SHP77 treated with DMSO at 0.1 percent for 48 hours (cell line): ENCODE measurements at places on chromosomes 7 and 10.

DNA sequence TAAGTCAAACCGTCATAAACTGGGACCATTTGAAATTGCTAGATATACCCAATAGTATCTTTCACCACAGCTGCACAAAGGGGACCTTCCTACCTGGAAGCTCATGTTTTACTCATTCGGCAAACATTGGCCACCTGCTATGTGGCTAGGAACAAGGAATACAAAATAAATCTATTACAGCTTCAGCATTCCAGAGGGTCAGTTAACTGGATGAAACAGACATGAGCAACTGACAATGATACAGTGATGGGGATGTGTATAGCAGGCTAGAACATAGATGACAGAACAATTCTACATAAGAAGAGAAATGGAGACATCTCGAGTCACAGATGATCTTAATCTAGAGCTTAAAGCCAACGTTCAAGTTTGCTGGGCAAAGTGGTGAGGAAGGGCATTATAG, 3.1 kb upstream of the SMURF1 start:
- no peak for DNase-seq

DNA sequence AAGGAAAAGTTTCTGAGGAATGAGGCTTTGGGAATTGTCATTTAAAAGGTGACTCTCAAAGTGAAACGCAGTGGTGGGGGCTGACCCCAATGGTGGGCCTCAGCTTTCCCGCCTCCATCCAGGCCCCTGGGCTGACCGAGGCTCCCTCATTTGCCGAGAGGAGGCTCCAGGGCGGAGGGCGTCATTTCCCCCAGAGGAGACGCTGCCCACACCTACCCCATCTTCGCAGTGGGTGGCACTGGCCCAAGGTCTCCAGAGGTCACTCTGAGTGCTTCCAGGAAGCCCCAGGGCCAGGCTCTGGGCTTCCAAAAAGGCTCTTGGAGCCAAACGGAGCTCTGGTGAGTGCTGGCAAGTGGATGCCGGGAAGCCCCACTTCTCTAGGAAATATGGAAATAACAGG, 38.0 kb downstream of the TCERG1L start:
- DNase-seq: no peak

DNA sequence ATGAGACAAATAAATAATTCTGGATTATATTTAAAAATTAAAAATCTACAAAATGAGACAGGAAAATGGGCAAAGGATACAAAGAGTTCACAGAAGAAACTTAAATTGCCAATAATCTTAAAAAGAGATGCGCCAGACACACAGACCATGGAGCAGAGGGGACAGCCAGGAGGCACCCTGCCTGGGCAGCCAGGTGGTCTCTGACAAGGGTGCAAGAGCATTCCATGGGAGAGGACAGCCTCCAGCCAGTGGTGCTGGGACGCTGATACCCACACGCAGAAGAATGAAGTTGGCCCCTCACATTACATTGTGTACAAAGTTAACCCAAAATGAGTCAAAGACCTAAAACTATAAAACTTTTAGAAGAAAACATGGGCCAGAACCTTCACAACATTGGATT, 106.3 kb downstream of the NKX6-2 start:
- DNase-seq: no peak

DNA sequence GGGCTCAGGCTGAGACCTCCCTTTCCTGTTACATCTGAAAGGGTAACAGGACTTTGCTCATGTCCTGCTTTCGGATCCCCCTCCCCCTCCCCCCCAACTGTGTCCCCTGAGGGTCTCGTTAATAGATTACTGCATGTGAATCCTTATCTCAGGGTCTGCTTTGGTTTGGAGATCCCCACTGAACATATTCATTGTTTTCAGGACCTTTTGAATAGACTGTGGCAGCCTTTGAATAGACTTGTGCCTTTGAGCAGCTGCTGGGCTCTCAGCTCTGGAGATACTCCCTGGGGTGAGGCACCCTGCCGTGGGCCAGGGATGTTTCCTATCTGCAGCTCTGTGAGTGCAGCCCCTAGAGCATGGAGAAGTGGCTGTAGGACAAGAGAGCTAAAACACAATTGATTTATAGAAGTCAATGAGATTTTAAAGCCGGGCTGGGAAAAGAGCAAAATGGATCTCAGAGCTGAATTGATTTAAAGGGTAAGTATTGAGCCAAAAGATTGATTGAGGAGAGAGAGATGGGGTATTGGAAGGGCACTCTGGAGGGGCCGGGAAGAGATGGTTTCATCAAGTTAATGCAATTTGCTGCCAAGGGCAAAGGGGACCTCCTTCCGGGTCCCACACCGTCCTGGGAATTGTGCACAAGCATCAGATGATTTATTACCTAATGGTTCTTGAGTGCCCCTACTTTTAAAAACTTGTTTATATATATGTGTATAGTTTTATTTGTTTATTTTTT, 9.9 kb downstream of the ARHGAP22 start:
- DNase-seq: no peak

DNA sequence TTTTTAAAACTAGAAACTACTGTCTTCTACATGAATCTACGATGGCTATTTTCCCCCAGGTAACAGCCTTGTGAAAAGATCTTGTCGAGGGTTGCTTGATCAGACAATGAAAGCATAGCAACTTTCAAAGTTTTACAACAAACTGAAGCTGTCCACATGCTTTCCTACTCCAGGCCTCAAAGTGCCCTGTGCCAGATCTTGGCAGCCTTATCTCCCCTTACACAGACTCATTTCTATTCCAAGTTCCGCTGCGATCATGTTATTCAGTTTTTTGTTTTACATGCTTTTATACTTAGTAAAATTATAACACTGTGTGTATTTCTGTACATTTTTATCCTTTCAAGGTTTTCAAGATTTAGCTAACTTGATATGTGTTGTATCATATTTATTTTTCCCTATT, 661.7 kb upstream of the SORCS1 start:
- DNase-seq: no peak

GRCh38 chr10:63240807-63241206, 107.7 kb downstream of the NRBF2 start:
- no peak for DNase-seq

DNA sequence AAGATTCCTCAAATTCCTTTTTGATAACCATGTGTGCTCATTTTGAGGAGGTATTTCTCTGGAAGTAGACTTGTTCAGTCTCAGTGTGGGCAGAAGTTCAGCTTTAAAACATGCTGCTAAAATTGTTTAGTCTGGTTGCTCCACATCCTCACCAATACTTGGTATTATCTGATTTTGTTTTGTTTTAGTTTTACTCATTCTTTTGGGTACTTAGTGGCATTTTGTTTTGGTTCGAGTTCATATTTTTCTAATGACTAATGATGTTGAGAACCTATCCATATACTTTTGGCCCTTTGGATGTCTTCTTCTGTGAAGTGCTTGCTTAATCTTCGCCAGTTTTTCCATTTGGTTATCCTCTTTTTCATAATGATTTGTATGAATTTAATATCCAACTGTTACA, 694.2 kb upstream of the FZD8 start:
- DNase-seq: no peak

- DNase-seq: no peak
These were observed 63.7 kb upstream of the AOAH start for GRCh38 chr7:36787933-36788378.

DNA sequence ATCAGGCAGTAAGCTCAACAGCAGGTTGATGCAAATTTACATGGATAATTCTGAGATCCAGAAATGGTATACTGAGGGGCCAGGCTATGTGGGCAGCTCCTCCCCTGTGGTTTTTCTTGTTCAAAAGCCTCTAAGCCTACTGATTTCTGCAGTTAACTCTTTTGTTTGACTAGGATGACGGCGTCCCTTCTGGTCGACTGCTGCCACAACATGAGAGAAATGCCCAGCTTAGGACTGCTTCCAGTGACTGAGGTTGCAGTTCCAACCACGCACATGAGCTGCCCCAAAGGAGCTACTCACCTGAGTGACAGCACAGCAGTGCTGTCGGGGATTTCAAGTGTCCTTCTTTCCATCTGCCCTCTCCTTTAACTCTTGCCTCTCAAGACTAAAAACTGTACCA, 973.0 kb upstream of the GHITM start:
- no peak for DNase-seq

GRCh38 chr7:94089806-94090205, 85.7 kb upstream of the BET1 start:
- DNase-seq: no peak

DNA sequence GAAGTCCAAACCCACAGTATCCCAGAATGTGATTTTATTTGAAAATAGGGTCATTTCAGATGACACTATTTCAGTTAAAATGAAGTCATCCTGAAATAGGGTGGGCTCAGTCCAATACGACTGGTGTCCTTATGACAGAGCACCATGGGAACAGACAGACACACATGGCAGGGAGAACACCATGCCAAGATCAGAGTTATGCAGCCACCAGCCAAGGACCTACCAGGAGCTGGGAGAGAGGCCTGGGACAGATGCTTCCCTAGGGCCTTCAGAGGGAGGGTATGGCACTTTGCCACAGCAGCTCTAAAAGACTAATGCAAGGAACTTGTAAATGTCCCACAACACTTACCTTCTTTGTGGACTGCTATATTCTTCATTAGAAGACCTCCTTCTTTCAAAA, 226.5 kb downstream of the NEBL start:
- no peak for DNase-seq

- DNase-seq: no peak
These were observed 69.1 kb downstream of the DIP2C start for GRCh38 chr10:620417-620816.

- DNase-seq: no peak
These were observed 69.8 kb downstream of the SRI start for GRCh38 chr7:88150033-88150432.

GRCh38 chr7:21281193-21281592, 146.7 kb upstream of the SP4 start:
- no peak for DNase-seq

DNA sequence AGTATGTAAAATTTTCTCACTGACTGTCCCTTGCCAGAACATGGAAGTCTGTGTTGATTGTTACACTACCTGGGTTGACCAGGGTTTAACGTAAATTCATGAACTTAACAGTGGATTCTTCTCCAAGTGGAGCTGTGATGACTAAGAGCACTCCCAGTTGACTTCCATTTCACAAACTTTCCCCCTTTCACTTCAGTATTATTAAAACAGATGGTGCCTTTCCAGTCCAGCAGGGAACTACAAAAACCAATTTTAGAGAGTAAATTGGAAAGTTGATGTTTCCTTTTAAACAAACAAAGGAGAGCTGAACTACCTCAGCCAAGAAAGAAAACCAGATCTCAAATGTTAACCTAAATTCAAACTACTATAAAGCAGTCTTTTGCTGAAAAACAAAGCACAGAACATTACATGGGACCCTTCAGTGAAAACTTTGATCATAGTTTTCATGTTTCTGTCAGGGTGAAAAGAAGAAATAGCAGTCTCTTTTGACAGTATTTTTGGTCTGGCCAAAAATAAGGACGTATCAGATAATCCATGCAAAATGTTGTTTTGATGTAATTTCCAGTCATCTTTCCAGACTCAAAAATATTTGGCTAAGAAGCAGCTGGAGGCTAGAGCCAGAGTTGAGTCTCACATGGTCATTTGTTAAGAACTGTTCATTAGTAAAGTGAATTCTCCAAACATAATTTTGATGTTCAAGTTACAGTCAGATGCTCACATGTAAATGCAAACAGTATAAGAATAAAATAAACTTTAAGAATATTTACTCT, 479.9 kb upstream of the AKR1E2 start:
- DNase-seq: no peak

- no peak for DNase-seq
These were observed 12.2 kb upstream of the RADIL start for GRCh38 chr7:4895766-4896165.

- DNase-seq: no peak
These were observed 275.1 kb downstream of the CELF2 start for GRCh38 chr10:11292576-11293302.

GRCh38 chr10:7766241-7766640, 21.6 kb downstream of the KIN start:
- no peak for DNase-seq

GRCh38 chr10:19628767-19629560, 187.3 kb upstream of the PLXDC2 start:
- DNase-seq: no peak

GRCh38 chr7:105748701-105749100, 127.7 kb downstream of the ATXN7L1 start:
- no peak for DNase-seq

- no peak for DNase-seq
These were observed 215.6 kb upstream of the SHH start for GRCh38 chr7:156027821-156028220.

- DNase-seq: peak; percentile 33
These were observed 43.0 kb upstream of the RPA3 start for GRCh38 chr7:7761340-7761973.

DNA sequence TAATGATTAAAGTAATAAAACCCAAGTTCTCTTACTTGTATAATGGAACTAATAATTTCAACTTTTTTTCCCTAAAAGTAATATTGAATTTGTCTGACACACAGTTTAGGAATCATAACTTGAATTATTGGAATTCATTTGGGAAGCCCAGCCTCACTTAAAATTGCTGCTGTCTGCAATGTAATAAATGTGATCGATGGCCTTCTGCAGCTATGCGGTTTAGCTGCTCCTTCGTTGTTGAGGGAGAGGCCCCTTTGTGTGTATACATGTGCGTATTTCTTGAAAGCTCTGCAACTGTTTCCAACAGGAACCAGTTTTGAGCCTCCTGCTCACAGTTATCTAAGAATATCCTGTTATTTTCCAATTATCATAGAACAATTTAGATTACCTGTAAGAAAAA, 152.5 kb downstream of the AKR1D1 start:
- DNase-seq: no peak

DNA sequence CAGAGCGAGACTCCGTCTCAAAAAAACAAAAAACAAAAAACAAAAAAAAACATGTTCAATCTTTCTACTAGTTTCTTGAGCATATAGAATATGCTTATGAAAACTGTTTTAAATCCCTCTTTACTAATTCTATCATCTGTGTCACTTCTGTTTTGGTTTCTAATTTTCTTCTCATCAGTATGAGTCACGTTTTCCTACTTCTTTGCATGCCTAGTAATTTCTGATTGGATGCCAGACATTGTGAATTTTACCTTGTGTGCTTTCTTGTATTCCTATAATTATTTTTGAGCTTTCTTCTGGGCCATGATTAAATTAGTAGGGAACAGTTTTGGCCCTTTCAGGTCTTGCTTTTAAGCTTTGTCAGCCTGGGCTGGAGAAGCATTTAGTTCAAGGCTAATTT, 9.9 kb downstream of the MICU1 start:
- DNase-seq: no peak

- DNase-seq: no peak
These were observed 195.5 kb upstream of the ZNF32 start for GRCh38 chr10:43844221-43844620.

DNA sequence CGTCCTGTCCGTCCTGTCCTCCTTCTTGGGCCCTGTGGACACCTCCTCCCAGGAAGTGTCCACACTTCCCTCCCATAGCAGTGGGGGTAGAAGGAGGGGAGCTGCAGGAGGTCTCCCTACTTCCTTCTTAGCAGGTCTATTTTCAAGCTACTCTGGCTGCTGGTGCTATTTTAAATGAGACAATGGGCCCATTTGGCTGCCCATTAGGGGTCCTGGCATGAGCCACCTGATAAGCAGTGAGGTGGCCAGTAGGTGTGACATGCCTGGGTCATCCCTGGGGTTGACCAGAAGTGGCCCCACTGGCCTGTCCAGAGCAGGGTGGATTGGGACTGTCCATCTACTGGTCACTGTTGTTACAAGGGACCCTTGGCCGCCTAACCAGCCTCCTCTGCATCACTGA, 75.2 kb downstream of the COL13A1 start:
- DNase-seq: no peak
